Activated naive CD4-positive, alpha-beta T cell (primary cell): ENCODE measurements at places on chromosomes 12 and 14.

GRCh38 chr14:75864352-75864751 is 117.4 kb downstream of the TGFB3 start:
- no peak for DNase-seq

- DNase-seq, result no peak
Measured at GRCh38 chr12:12392413-12392812, 35.5 kb downstream of the BORCS5 start.

- DNase-seq, result no peak
Measured at GRCh38 chr14:93944348-93945069, 17.4 kb downstream of the FAM181A start.

- DNase-seq, result no peak
Measured at GRCh38 chr12:124829008-124829707, 34.5 kb downstream of the SCARB1 start.

DNA sequence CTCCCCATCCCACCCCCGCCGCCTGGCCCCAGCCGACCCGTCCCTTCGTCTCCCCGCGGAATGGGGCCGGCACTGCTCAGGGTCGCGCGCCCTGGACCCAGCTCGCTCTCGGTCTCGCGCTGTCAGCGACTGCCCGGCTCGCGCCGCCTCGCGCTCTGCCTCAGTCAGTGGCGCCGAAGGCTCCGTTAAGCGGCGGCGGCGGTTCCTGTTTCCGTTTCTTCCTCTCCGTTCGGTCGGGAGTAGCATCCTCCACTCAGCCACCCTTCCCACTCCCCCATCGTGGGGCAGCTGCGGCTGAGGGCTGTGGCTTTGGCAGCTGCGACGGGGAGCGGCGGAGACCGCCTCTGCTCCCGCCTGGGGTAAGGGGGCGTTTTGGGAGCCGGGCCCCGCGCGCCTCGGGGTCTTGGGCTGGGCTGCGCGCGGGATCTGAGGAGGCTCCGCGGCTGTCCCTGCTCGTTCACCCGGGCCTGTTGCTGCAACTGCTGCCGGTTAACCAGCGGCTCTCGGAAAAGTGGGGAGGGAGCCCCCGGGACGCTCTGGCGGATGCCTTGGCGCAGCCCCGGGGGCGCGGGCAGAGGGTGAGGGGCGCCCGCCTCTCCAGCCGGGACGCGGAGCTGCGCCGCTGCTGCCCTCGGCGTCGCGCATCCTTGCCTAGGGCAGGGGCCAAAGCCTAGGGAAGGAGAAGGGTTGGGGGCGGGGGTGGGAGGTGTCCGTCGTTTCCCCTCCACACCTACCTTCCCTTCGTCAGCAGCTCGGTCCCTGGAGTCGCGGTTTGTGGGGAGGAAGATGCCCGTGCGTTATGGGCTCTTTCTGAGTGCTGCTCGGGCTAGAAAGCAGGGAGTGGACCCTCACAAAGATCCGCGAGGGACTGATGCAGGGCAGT is 567 bp downstream of the FUT8 start:
- no peak for DNase-seq

DNA sequence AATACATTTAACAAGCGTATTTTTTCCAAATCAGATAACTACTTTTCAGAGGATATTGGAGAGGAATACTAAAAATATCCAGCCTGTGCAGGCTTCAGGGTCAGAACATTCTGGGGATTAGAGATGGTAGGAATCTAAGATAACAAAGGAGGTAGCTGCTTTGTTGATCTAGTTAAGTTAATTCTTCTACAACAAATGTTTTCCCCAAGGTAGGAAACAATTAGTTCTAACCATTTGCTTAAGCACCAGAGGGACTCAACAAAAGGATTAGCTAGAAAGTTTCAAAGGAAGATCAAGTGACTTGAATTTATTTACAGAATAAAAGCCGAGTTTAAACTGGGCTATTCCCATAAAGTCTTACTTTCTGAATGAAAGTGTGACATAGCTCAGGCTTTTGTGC is 524.2 kb downstream of the TMTC2 start:
- DNase-seq, result no peak

GRCh38 chr14:73452341-73453186 is 5.8 kb downstream of the NUMB start:
- DNase-seq, result no peak

- DNase-seq, result no peak
Measured at GRCh38 chr12:67535176-67535575, 113.4 kb upstream of the DYRK2 start.

DNA sequence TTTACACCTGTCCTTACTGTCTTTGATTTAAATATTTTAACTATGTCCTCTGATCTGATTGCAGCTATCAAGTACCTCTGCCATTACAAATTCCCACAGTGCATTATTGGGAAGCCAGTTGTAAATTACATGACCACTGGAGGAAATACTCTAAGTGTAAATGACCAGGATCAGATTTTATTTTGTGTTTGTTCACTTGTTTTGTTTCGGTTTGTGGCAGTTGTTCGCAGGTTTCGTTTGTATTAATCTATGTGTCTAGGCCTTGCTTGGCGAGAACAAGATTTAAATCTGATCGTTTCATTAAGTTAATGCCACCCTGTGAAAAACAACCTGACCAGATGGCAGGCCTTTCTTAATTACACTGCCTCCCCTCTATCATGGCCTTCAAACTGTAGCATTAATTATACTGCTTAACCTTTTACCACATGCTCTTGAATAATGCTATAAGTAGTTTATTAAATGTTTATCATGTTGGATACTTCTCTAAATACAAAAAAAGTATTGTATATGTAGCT is 990.1 kb downstream of the TMTC2 start:
- DNase-seq, result no peak

- peak; percentile 7 for DNase-seq
Measured at GRCh38 chr12:108565976-108566375, 3.6 kb downstream of the ISCU start.

- no peak for DNase-seq
Measured at GRCh38 chr12:47237751-47238211, 158.0 kb upstream of the AMIGO2 start.

DNA sequence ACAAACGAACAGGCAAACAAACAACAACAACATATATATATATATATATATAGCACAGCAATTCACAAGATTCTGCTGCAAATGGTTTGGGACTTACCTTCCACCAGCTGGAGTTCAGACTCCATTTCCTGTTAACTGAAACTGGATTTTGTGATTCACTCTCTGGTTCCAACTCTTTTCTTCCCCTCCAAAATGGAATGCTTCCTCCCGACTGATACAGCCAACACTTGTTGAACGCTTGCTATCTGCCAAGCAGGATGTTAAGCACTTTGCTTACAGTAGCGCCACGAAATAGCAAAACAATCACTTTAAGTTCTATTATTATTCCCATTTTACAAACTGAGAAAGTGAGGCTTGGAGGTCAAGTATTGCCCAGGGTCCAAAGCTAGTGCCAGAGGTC is 116.0 kb upstream of the TMEM132C start:
- DNase-seq, result no peak

DNA sequence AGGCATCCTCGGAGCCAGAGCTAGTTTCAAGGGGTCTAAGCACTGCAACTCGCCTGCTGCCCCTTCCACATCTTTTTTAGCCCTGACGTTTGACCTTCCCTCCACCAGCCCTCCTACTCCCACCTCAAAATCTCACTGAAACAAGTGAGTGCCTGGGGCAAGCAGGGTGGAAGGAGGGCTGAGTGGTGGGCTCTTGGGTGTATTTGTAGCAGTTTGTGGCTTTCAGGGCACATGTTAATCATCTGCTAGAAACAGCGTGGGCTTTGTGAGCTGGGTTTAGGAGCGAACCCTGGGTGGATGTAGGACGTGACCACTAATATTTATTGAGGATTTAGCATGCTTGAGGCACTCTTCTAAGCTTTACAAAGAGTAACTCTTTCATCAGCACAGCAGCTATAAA is 390.3 kb downstream of the GRIN2B start:
- no peak for DNase-seq
